ENCODE measurements at places on chromosomes 6 and 20.

DNA sequence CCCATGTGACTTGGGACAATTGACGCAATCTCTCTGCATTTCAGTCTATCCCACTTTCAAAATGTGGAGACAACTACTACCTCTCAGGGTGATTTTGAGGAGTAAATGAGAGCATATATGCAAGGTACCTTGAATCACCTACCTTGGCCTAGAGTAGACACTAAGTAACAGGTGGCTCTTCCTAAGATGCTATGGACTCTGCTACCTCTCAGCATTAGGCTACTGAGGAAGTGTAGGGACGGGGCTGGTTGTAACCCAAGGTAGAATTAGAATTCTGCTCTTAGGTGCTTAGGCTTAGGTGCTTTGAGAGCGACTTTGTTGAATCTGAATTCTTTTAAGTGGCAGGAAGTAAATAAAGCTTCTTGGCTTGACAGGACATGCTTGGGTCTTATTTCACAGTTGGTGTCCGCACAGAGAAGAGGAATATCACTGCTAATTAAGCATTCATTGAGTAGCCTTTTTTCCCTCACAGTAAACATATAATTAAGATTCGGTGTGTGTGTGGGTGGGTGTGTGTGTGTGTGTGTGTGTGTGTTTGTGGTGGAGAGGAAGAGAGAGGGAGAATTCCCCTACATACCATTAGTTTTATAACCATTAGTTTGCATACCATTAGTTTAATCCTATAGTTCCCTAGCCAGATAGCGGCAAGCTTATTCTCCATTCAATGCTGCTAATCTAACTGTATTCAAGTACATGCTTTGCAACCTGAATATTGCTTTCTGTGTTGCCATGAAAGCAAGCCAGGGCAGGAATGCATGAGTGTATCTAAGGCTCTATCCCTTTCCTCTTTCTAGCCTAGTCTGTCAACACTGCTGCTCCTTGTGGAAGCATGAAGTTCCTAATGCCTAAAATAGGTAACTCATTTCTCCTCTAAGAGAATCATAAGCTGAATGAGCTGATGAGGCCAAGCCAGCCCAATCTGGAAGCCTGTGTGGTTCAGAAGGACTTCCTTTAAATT lies 112.5 kb downstream of the IPCEF1 start:
- no peak for DNase-seq

GRCh38 chr20:58603721-58604120 lies 47.4 kb upstream of the STX16 start:
- no peak for DNase-seq

- DNase-seq = no peak
Measured at GRCh38 chr6:116536216-116536621, 9.3 kb downstream of the TRAPPC3L start.

GRCh38 chr6:6751619-6752023 lies 163.1 kb downstream of the LY86 start:
- DNase-seq = no peak

GRCh38 chr6:16759646-16760515 lies 1.4 kb downstream of the ATXN1 start:
- DNase-seq = no peak

GRCh38 chr6:6260196-6260722 lies 60.2 kb downstream of the F13A1 start:
- DNase-seq = no peak

DNA sequence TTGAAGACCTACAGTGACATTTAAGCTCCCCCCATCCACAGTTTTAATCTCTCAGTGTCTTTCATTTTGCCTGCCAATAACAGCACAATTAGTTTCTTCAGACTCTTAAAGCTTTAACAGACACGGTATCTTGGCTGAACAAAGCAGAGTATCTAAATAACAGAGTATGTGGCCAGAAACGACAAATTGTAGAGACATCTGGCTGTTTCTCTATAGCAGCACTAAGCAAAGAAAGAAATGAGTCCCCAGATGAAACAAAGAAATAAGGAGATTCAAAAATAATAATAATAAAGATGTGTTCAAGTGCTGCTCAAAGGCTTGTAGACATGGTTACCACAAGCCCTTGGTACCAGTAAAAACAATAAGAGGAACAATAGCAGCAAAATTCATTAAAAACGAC lies 97.8 kb upstream of the HDAC2 start:
- no peak for DNase-seq

- no peak for DNase-seq
Measured at GRCh38 chr6:27591699-27592480, 119.0 kb upstream of the ZNF184 start.

- DNase-seq = no peak
Measured at GRCh38 chr6:2921520-2922115, 18.5 kb upstream of the SERPINB9 start.

DNA sequence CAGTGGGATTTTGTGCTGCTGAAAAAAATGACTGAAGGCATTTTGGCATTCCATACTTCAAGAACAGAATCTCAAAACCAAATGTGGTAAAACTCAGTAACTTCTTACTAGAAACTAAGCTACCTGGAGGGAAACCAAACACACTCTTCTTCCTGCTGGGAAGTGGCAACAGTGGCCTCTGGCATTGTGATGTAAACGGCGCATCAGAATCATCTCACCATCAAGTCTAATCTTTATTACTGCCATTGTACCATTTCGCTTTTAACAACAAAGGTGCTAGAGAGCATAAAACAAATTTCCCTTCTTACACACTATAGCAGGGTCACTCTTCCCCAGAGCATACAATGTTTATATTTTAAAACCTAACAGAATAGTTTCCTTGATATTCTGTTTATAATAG lies 101.6 kb upstream of the CEP162 start:
- DNase-seq = no peak

- DNase-seq = no peak
Measured at GRCh38 chr6:105949869-105950268, 136.3 kb upstream of the PRDM1 start.

- no peak for DNase-seq
Measured at GRCh38 chr6:83600459-83600858, 88.1 kb downstream of the PRSS35 start.

DNA sequence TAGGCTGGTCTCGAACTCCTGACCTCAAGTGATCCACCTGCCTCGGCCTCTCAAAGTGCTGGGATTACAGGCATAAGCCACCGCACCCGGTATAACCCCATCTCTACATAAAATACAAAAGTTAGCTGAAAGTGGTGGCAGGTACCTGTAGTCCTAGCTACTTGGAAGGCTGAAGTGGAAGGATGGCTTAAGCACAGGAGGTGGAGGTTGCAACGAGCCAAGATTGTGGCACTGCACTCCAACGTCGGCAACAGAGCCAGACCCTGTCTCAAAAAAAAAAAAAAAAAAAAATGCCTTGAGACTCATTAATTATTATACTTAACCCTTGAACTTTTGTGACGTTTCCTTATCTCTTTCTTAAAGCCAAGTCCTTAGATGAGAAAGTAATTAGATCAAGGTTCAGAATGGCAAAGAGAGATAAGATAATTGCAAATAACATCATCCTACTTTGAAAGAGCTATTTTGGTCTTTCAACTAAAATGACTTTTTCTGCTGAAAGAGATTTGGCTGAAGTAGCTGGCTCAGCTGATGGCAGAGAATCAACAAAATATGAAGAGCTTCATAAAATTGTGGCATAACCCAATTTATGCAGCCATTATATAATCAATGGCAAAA lies 4.7 kb upstream of the SHLD1 start:
- DNase-seq = no peak

DNA sequence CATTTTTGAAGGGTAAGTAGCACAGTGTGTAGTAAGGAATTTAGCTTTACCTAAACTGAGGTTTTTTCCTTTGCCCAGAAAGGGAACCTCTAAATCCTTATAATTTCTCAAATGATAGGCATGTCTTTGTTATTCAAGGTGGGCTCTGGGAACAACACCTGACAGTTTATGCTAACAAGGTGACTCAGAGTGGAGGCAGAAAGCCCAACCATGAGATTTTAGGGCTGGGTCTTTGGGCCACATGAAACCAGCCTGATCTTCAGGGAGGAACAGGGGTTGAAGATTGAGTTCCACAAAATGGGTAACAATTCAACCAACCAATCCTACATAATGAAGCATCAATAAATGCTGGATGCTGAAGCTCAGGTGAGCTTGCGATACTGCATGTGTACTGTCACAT lies 46.6 kb downstream of the PRSS35 start:
- no peak for DNase-seq

DNA sequence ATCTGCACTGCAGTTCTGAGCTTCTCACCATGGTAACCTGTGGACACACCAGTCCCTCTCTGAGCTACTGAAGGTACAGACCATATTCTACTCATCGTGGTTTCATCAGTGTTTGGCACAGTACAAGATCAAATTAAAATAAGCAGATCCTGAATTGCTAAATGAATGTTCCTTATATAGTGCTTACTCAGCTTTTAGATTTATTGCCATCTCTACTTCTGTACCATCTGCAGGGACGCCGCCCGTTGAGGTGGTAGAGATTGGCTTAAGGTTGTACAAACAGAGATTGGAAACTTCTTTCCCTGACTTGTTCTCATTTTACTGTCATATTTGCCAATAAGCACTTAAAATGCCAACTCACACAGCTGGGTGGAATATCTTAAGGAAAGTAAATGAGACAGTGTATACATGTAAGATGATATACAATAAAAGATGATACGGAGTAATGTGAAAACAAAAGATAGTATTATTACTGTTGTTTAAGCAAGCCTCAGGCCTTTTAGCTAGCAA lies 223.4 kb upstream of the FOXQ1 start:
- DNase-seq = no peak

GRCh38 chr20:15708984-15709598 lies 864.2 kb downstream of the KIF16B start:
- no peak for DNase-seq

DNA sequence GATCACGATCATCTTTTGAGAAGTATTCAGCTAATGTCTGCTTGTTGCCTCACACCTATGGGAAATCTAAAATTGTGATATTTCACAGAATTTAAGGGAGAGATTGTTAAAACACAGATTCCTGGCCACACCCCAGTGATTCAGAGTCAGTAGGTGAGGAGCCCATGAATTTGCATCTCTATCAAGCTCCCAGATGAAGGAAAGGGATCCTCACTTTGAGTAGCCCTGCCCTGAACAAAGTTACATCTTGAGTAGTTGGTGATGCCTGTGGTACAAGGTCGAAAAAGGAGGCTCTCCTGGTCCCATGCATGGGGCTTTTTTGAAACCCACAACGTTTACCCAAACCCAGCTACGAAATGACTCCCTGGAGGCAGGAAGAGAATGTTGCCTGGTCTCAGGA lies 79.5 kb downstream of the PAK5 start:
- no peak for DNase-seq

GRCh38 chr6:113842165-113842564 lies 15.0 kb upstream of the MARCKS start:
- no peak for DNase-seq

GRCh38 chr6:53104916-53105315 lies 39.7 kb downstream of the FBXO9 start:
- no peak for DNase-seq

- no peak for DNase-seq
Measured at GRCh38 chr6:75613056-75613501, 11.4 kb downstream of the SENP6 start.

DNA sequence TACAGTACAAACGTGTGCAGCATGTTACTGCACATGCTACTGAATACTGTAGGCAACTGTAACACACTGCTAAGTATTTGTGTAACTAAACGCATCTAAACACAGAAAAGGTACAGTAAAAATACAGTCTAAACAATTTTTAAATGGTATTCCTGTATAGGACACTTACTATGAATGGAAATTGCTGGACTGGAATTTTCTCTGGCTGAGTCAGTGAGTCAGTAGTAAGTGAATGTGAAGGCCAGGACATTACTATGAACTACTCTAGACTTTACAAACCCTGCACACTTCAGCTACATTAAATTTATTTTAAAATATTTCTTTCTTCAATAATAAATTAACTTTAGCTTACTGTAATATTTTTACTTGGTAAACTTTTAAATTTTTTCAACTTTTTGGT lies 225.0 kb upstream of the TENT5A start:
- DNase-seq = no peak

GRCh38 chr6:14231501-14232280 lies 114.1 kb downstream of the CD83 start:
- no peak for DNase-seq
